Hematopoietic multipotent progenitor cell treated with erythropoietin and hydrocortisone succinate and interleukin-3 and kit ligand, for 4 days (in vitro differentiated cells): ENCODE measurements at places on chromosomes 5 and 9.

DNA sequence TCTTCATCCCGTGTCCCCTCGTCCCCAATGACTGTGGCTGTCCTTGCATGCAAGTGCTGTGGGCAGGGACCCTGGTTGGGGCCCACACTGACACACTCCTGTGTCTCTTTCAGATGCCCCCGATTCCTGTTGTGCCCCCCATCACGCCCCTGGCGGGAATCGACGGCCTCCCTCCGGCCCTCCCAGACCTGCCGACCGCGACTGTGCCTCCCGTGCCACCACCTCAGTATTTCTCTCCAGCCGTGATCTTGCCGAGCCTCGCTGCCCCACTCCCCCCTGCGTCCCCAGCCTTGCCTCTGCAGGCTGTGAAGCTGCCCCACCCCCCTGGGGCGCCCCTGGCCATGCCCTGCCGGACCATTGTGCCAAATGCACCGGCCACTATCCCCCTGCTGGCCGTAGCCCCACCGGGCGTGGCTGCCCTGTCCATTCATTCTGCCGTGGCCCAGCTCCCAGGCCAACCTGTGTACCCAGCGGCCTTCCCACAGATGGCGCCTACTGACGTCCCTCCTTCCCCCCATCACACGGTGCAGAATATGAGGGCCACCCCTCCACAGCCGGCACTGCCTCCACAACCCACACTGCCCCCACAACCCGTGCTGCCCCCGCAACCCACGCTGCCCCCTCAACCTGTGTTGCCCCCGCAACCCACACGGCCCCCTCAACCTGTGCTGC lies 75.0 kb downstream of the WNK2 start:
- no peak for DNase-seq

GRCh38 chr5:73654171-73654811 lies 28.3 kb downstream of the ARHGEF28 start:
- no peak for DNase-seq

DNA sequence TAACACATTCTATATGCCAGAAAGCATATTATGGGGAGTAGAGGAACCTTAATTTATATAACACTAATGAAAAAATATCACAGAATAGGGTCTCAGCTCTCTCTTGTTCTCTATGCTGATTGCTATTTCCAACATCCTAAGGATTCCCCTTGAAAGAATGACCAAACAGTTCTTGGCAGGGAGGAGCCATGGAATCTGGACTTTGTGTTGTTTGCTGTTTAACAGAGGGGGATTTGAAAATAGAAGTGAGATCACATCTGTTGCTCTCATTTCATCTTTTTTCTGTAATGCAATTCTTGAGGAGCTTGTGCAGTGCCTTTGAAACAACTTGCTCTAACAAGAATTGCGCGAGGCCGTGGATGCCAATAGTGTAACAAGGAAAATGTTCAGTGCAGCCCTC lies 755.3 kb downstream of the TLE1 start:
- no peak for DNase-seq

DNA sequence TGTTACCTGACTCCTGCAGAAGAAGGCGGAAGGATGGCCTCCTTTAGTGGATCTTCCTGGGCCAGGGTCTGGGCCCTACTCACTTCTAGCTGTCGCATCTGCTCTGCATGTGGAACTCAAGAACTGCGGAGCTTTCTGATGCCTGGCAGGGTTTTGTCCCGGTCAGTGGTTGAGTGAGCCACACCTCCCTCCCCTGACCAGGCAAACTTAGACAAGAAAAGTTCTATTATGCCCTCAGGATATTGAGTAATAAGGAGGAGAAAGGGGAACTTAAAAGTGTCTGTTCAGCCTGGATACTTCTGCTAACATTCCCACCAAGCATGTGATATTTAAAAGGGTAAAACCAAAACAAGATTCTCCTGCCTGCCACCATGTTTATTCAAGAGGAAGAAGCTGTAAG lies at the start of gene FYB1:
Gene FYB1, minus strand, starts transcription at position 127 of the 400 bp plus-strand sequence. CDS start 16,603 bp downstream, outside the sequence.
- peak; percentile 85 for DNase-seq

DNA sequence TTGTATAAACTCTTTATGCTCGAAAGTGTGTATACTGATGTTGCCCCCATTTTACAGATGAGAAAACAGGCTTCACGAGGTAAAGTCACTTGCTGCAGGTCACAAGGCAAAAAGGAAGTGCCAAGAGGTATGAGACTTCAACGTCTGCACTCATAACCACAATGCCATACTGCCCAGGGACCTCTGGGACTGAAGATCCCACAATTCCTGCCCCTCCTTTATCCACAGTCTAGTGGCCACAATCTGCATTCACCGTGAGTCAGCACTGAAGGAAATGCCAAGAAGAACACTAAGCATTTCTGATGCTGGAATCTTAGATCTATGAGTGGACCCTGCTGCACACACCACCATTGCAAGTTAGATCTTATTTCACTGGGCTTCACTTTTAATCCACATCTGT lies 37.3 kb downstream of the MED27 start:
- peak; percentile 48 for DNase-seq

DNA sequence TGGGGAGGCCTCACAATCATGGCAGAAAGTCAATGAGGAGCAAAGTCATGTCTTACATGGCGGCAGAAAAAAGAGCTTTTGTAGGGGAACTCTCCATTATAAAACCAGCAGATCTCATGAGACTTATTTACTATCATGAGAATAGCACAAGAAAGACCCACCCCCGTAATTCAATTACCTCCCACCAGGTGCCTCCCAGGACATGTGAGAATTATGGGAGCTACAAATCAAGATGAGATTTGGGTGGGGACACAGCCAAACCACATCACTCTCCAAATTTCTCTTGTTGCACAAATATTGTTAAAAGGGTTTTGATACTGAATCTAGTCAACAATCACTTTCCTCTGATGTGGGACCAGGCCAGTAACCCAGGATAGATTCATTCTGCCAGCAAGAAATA lies 1176.1 kb downstream of the CDH9 start:
- DNase-seq, result peak; percentile 41

DNA sequence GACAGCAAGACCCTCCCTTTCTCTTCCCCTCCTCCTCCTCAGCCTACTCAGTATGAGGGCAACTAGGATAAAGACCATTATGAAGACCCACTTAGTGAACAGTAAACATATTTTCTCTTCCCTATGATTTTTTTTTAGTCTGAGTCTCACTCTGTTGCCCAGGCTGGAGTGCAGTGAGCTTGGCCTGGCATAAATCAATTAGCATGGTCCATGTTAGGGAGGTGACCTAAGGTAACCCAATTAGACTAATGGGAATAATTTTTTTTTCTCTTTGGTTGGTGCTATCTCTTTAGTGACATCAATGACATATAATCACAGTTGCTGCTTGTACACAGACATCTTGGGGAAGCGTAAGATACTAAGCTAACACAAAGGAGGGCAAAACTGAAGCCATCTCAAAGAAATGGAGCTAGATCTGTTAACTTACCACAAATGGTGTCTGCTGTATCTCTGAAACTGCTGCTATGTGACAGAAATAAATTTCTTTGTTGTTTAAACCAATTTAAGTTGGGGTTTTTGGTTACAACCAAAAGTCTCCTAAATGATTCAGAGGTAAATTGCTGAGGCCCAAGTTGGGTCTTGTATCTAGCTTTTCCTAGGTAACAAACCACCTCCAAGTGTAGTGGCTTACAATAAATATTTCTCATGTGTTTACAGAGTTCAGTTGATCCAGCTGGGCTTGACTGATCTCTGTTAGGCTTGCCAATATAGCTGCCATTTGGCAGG lies 13.3 kb downstream of the PKD2L2 start:
- no peak for DNase-seq

- no peak for DNase-seq
Measured at GRCh38 chr5:85205430-85205829, 820.8 kb upstream of the EDIL3 start.

DNA sequence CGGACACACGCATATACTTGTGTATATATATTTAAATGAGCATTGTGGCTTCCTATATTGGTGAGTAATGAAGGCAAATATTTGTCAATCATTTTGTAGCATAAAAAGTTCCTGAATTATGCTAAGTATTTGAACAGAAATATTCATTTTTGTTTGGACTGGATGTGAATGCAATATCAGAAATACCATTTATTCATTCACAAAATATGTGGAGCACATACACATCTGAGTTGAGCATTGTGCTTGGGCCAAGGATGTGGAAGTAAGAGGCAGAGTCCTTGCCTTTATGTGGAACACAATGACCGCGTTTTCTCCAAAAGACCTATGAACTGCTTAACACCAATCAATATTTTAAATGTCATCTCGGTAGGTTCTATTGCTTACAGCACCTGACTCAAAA lies 1086.5 kb downstream of the NR2F1-AS1 start:
- DNase-seq, result no peak

DNA sequence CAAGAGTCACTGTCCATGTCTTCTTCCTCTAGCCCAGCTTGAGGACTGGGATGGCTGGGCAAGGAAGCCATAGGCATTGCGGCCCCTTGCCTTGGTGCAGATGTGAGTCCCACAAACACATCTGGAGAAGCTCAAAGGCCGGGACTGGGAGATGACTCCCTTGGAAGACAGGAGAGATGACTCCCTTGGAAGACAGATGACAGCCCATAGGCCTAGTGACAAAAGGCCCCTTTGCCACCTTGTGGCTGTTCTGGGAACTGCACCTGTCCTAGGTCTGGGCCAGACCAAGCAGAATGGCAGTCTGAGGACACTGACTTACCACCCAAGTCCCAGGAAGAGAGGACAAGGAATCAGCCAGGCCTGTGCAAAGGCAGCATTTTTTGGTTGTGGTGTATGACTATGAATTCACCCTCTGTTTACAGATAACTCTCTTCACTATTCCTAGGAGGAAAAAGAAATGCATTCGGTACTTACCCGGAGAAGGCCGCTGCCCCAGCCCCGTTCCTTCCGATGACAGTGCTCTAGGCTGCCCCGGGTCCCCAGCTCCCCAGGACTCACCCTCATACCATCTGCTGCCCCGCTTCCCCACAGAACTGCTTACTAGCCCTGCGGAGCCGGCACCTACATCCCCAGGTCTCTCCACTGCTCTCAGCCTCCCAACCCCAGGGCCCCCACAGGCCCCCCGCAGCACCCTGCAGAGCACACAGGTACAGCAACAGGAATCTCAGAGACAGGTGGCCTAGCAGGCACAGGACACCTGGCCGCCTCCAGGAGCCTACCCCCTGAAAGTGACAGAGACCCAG lies 30.8 kb downstream of the SKP1 start:
- peak; percentile 85 for DNase-seq

GRCh38 chr5:16411741-16412455 lies 53.7 kb downstream of the ZNF622 start:
- no peak for DNase-seq

DNA sequence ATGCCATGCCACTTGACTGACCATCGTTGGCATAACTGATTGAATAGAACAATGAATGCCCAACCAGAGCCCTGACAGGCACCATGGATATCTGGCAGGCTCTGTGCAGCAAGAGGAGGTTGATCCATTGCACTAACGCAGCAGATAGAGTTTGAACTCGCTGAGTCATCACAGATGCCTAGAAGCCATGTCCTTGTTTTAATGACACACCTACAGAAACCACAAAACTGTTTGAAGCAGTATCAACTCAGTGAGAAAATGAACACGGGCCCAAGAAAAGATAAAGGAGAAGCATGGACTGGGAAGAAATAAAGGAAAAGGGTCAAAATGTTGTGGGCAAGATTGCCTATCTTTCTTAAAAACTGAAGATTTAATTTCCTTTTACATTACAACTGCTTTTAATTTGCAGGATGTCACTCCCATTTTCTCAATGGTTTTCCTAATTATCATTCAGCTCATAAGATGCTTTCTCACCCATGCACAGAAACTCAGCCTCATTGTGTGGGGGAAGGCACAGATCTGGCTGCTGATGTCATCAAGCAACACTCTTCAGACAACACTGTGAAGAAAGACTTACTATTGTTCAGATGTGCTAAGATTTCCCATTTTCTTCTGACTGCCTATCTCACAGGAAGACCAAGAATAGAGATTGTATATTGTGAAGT lies 129.0 kb downstream of the PIK3R1 start:
- peak; percentile 93 for DNase-seq

GRCh38 chr9:126979461-126979860 lies 64.9 kb downstream of the RALGPS1 start:
- DNase-seq, result no peak

GRCh38 chr5:150633429-150633828 lies 7.0 kb upstream of the SYNPO start:
- peak; percentile 33 for DNase-seq

GRCh38 chr5:155726267-155726666 lies 600.7 kb upstream of the SGCD start:
- peak; percentile 37 for DNase-seq

- DNase-seq, result no peak
Measured at GRCh38 chr9:38108326-38108725, 39.3 kb upstream of the SHB start.

DNA sequence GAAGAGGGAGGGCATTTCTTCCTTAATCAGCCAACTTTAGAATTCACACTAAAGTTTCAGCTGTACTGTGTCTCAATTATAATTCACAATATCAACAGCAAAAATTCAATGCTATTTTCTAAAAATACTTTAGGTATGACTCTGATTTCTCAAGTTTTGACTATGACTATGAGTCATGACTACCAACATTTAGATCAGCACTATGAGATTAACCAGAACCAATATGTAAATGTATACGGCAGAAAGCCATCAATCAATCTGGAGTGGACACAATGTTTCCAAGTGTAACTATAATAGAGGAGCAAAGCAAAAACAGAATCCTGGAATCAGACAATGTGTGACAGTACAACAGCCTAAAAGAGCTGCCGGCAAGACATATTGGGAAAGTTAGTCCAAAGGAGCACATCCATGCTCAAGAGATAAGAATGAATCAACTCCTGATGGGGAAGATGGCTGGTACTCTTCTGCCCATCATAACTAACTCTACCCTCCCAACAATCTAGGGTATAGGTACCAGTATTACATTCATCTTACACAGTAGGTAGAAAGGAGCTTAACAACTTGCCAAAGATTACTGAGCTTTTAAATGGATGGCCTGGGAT lies 294.4 kb downstream of the SEMA5A start:
- no peak for DNase-seq

GRCh38 chr5:50653946-50654345 lies 12.5 kb upstream of the PARP8 start:
- DNase-seq, result peak; percentile 77

DNA sequence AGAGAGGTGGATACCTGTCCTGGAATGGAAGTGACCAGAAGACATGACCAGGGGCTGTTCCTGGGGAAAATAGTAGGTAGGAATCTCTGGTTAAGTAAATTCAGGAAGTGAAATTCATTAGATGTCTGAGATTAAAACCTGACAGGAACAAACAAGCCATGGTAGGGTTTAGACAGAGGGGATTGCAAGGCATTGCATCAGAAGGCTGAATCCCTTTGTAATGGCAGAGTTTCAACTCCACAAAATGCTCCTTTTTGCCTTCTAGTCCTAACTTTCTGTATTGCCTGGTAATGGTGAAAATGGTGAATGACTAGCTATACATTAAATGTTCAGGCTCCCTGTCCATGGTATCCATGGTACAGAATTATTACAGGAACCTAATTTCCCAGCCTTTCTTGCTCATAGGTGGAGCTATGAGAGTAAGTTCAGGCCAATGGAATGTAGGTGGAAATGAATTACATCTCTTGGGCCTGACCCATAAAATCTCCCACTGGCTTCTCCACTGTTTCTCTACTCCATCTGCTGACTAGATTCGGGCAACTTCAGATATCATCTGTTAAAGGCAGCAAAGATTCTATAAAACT lies 113.4 kb upstream of the CNTLN start:
- no peak for DNase-seq
